ENCODE measurements at places on chromosomes 3 and 15.
A peak's percentile ranks its signal among the peaks of the same experiment; 100 is the strongest.

DNA sequence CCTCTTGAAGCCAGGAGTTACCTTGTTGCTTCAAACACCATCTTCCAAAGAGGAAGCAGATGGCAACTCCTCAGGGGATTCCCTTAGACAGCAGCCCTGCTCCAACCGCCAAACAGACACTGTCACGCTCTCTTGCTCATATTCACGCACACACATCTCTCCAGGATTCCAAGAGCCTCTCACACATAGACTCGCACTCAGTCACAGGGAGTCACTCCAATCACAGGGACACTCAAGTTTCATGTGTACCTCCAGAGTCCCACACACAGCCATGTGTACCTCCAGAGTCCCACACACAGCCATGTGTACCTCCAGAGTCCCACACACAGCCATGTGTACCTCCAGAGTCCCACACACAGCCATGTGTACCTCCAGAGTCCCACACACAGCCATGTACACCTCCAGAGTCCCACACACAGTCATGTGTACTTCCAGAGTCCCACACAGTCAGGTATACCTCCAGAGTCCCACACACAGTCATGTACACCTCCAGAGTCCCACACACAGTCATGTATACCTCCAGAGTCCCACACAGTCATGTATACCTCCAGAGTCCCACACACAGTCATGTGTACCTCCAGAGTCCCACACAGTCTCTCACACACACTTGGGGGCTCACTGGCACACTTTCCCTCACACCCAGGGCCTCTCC, 6.1 kb downstream of the VWA5B2 start:
- no peak overlapping the region for H3K27ac ChIP-seq
- H3K4me1 ChIP-seq: no peaks in the 10 kb centered on the region
- peaks cover 24% of the 10 kb centered on the region for H3K27me3 ChIP-seq
- no peak for DNase-seq
- no peak overlapping the region for H3K4me3 ChIP-seq

GRCh38 chr15:80747317-80748053, 31.7 kb upstream of the CEMIP start:
- no peaks in the 10 kb centered on the region for H3K27me3 ChIP-seq
- peaks cover 7% of the 10 kb centered on the region for H3K4me1 ChIP-seq
- H3K4me3 ChIP-seq: no peak overlapping the region

- no peaks in the 10 kb centered on the region for H3K36me3 ChIP-seq
- DNase-seq: peak; percentile 2
- H3K4me1 ChIP-seq: peaks cover 5% of the 10 kb centered on the region
- H3K27ac ChIP-seq: no peak overlapping the region
- no peak overlapping the region for H3K4me3 ChIP-seq
Measured at GRCh38 chr3:149382101-149382467, 4.6 kb upstream of the TM4SF1 start.

GRCh38 chr3:64848822-64849221, 161.0 kb upstream of the ADAMTS9 start:
- no peaks in the 10 kb centered on the region for H3K27me3 ChIP-seq
- peak; percentile 57 for DNase-seq
- no peak overlapping the region for H3K27ac ChIP-seq
- H3K36me3 ChIP-seq: no peaks in the 10 kb centered on the region
- no peak overlapping the region for H3K4me3 ChIP-seq

DNA sequence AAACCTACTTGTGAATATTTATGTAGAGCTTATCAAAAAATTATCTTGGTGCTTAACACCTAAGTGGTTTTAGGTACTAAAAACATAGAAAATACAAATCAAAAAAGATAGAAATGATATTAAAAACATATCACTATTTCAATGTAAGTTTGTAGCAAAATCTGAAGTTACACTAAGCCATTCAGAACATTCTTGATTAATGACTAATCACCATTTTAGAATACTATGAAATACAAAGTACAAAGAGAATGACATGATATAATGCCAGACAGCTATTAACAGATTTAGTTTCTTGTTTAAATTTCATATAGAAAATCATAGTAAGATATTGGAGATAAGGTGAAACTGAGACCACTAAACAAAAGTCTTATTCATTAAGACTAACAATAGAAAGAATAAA, 169.7 kb upstream of the AGTR1 start:
- no peaks in the 10 kb centered on the region for H3K4me1 ChIP-seq
- no peak for DNase-seq

GRCh38 chr15:99306694-99307338, 55.5 kb downstream of the LRRC28 start:
- H3K27ac ChIP-seq: no peak overlapping the region
- no peaks in the 10 kb centered on the region for H3K27me3 ChIP-seq
- DNase-seq: no peak
- H3K4me3 ChIP-seq: no peak overlapping the region
- H3K4me1 ChIP-seq: no peaks in the 10 kb centered on the region

GRCh38 chr3:98588065-98588464, 5.3 kb downstream of the CPOX start:
- no peaks in the 10 kb centered on the region for H3K27me3 ChIP-seq
- no peak overlapping the region for H3K27ac ChIP-seq
- H3K4me1 ChIP-seq: no peaks in the 10 kb centered on the region

GRCh38 chr3:22979581-22979980, 223.5 kb upstream of the UBE2E2 start:
- H3K27ac ChIP-seq: no peak overlapping the region
- peak; percentile 28 for DNase-seq
- H3K4me3 ChIP-seq: no peak overlapping the region
- no peaks in the 10 kb centered on the region for H3K36me3 ChIP-seq

DNA sequence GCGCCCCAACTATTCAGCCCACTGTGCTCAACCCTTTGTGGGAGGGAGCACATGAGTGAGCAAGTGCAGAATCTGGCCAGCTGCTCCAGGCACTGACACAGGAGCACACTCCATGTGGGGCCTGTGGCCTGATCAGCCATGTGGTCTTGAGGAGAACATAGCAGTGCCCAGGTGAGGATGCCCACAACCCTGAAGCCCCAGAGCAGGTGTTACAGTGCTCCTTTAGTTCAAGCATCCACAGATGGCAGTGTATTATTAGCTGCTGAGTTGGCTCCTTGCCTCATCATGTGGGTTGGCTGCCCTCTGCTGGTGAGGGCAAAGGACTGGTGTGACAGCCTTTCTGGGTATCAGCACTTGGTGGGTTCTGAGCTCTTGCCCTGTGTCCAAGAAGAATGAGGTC, 1588.2 kb downstream of the SI start:
- no peaks in the 10 kb centered on the region for H3K27me3 ChIP-seq
- no peaks in the 10 kb centered on the region for H3K36me3 ChIP-seq

GRCh38 chr3:126553284-126554084, 5.2 kb downstream of the C3orf22 start:
- H3K4me1 ChIP-seq: no peaks in the 10 kb centered on the region
- DNase-seq: no peak
- H3K27me3 ChIP-seq: no peaks in the 10 kb centered on the region
- no peak overlapping the region for H3K27ac ChIP-seq
- H3K36me3 ChIP-seq: no peaks in the 10 kb centered on the region

DNA sequence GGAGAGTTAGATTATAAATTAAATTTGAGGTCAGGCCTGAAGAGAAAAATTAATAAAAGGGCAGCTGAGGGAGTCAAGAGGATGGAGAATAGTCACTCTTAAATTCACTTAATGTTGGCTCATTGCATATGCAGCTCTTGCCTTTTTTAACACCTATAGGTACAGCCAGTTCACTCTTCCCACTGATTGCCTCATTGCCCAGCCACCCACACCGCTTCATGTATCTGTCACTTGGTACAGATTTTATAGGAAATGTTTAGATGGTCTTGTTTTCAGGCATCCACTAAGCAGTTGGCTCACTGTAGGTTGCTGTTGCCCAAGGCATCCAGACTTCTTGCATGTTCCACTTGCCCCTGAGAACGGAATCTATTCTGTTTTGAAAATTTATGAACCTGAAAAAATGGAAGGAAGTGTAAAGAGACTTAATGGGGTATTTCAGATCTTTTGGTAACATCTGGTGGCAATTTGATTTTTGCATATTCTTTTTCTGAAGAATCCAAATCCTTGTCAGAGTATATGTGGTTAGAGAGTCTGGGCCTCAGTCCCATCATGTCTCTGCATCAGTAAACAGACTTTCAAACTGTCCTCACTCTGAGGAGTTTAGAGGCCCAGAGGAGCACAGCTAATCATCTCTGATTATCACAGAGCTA, 151.9 kb downstream of the RBPMS2 start:
- no peaks in the 10 kb centered on the region for H3K27me3 ChIP-seq
- H3K27ac ChIP-seq: no peak overlapping the region
- DNase-seq: no peak
- no peaks in the 10 kb centered on the region for H3K4me1 ChIP-seq

DNA sequence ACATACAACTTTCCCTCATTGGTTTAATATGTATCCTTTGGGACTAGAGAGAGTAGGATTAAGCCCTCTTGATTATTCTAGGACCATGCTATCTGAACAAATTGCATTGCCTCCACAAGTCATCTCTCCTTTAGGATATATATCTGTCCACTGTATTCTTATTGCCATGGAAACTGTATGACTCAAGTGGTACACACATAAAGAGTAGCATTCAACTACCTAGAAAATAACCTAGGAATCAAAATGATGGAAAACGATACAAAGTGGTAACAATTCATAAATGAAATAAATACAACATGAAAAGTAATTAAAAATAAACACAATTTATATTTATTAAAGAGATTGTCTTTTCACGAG, 212.1 kb upstream of the P2RY1 start:
- H3K27ac ChIP-seq: no peak overlapping the region
- no peak overlapping the region for H3K4me3 ChIP-seq

- no peaks in the 10 kb centered on the region for H3K4me1 ChIP-seq
- no peak overlapping the region for H3K4me3 ChIP-seq
- no peak overlapping the region for H3K27ac ChIP-seq
- DNase-seq: no peak
- H3K27me3 ChIP-seq: no peaks in the 10 kb centered on the region
Measured at GRCh38 chr3:59234884-59235633, 185.2 kb upstream of the CFAP20DC start.

DNA sequence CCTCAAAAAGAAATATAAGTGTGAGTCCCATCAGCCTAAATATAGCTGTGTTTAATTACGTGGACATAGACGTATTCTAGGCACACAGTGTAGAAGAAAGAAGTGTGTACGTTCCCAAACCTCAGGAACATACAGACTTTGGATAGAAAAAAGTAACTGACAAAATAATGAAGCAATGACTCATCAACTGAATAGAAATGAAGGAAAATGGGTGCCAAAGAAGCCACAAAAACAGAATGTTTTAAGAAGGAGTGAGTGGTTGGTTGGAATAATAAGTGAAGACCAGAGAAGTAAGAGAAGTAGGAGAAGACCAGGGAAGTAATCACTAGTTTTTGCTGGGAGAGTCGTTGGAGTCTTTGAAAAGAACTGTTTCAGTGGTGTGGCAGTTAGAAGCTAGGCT, 518.1 kb downstream of the ROBO1 start:
- H3K36me3 ChIP-seq: no peaks in the 10 kb centered on the region
- no peak overlapping the region for H3K27ac ChIP-seq

DNA sequence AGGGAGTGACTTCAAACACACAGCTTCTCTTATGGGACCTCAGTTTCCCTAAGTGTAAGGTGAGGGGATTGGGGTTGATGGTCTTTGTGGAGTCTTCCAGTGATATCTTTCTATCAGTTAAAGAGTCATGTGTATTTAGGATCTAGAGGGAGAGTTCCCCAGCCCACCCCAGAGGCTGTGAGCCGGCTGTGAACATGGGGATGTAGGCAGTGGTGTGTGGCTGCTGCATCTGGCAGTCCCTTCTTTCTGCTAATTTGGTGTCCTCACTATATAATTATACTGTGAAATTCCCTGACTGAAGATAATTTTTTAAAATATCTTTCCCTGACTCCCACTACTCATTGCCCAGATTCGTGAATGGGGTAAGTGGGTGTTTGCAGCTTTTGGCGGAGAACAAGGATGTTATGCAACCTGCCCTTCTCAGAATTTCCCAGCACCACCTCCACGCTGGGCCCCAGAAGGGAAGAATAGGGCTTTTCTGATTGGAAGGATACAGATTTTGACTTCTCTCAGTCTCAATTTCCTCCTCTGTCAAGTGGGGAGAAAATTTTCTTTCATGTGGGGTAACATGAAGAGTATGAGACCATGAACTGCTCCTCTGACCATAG, 79.0 kb upstream of the RASGRF1 start:
- H3K4me3 ChIP-seq: no peak overlapping the region
- peak overlapping the region; percentile 43 for H3K27ac ChIP-seq
- DNase-seq: no peak

GRCh38 chr3:57120040-57120439, 45.1 kb downstream of the IL17RD start:
- H3K36me3 ChIP-seq: no peaks in the 10 kb centered on the region
- H3K4me1 ChIP-seq: no peaks in the 10 kb centered on the region
- no peak for DNase-seq
- H3K27ac ChIP-seq: no peak overlapping the region
- H3K4me3 ChIP-seq: no peak overlapping the region

DNA sequence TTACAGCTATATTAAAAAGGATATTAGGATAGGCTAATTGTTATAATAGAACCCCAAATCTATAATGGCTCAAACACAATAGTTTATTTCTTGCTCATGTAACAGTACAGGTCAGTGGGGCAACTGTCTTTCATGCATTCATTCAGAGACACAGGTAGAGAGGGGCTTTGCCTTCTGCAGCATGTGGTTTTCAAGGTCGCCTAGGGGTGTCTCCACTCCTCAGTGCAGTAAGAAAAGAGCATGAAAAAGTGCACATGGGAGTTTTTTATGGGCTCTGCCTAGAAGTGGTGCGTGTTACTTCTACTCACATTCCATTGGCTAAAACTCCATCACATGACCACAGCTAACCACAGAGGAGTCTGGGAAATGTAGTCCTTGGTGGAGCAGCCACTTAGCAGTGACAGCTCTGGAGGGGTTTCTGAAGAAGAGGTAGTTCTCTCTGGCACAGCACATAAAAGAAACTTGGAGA, 1.8 kb downstream of the ZBTB38 start:
- peaks cover 2% of the 10 kb centered on the region for H3K36me3 ChIP-seq
- peak; percentile 76 for DNase-seq
- no peak overlapping the region for H3K27ac ChIP-seq

DNA sequence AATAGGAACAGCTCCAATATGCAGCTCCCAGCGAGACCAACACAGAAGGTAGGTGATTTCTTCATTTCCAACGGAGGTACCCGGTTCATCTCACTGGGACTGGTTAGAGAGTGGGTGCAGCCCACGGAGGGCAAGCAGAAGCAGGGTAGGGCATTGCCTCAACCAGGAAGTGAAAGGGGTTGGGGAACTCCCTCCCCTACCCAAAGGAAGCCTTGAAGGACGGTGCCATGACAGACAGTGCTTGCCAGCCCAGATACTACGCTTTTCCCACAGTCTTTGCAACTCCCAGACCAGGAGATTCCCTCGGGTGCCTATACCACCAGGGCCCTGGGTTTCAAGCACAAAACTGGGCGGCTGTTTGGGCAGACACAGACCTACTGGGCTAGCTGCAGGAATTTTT, 576.9 kb upstream of the NECTIN3 start:
- no peak for DNase-seq
- no peaks in the 10 kb centered on the region for H3K4me1 ChIP-seq
- H3K27ac ChIP-seq: no peak overlapping the region
- no peaks in the 10 kb centered on the region for H3K36me3 ChIP-seq

GRCh38 chr3:37367436-37367835, 193.1 kb upstream of the LRRFIP2 start:
- H3K27me3 ChIP-seq: no peaks in the 10 kb centered on the region
- H3K27ac ChIP-seq: no peak overlapping the region
- no peak for DNase-seq

- H3K27me3 ChIP-seq: no peaks in the 10 kb centered on the region
- no peak for DNase-seq
- no peak overlapping the region for H3K27ac ChIP-seq
- no peak overlapping the region for H3K4me3 ChIP-seq
- peaks cover 2% of the 10 kb centered on the region for H3K36me3 ChIP-seq
- H3K4me1 ChIP-seq: no peaks in the 10 kb centered on the region
Measured at GRCh38 chr3:152413240-152413639, 144.5 kb downstream of the MBNL1 start.

Data from trophoblast cell (in vitro differentiated cells and primary cell).